Endothelial cell of coronary artery (primary cell): ENCODE measurements at places on chromosomes 3 and 15. TPM values are rescaled to one million over a fixed set of nuclear protein-coding genes. Genes with fewer than 3 reads are reported as not detected.

The CACNA1D gene
- total RNA-seq = 0.09 TPM in 1 of 2 replicates, not detected in the other

The ZPLD1 gene
- total RNA-seq = under 0.01 and 0.09 TPM in 2 replicates

The ALG1L2 gene
- not detected in 2 replicates for total RNA-seq

The LMAN1L gene
- total RNA-seq = not detected in 2 replicates

The BCL2A1 gene
- 0.19 and 2.3 TPM in 2 replicates for total RNA-seq
